Activated naive CD8-positive, alpha-beta T cell treated with anti-CD3 and anti-CD28 coated beads, Interleukin-2, amount 50 U/mL, for 16 hours (primary cell): ENCODE measurements at places on chromosomes 16 and 17.

DNA sequence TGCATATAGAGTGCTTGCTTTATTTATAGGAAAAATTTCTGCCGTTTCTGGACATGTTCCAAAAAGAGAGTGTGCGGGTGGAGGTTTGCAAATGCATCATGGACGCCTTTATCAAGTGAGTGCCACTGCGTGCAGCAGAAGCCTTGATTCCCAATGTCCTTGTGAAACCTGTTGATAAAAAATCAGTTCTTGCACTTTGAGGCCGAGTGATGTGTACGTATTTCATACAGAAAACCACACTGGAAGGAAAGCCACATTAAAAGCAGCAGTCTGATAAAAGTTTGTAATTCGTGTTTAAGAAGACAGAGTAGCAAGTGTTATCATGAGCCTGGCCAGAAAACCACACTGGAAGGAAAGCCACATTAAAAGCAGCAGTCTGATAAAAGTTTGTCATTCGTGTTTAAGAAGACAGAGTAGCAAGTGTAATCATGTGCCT lies 78.0 kb downstream of the KNOP1 start:
- no peak for DNase-seq

DNA sequence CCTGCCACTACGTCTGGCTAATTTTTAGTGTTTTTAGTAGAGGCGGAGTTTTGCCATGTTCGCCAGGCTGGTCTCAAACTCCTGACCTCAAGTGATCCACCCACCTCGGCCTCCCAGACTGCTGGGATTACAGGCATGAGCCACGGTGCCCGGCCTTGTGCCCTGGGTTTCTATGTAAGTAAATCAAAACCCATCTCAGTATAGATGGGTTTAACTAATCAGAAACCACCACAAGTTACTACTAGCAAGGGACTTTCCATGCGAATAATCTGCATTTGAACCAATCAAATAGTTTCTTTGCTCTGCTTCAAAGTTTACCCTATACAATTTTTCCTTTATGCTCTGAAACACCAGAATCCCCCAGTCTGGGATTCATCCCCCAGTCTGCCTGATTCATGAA lies 16.5 kb upstream of the EIF1 start:
- DNase-seq, result no peak

GRCh38 chr17:8563981-8564602 lies 66.4 kb downstream of the MYH10 start:
- DNase-seq, result no peak

GRCh38 chr16:84141143-84141670 lies 3.8 kb downstream of the HSDL1 start:
- no peak for DNase-seq

- DNase-seq, result no peak
Measured at GRCh38 chr17:45852535-45853297, 8.0 kb downstream of the SPPL2C start.

GRCh38 chr17:81487089-81487486 lies 25.5 kb downstream of the ACTG1 start:
- DNase-seq, result no peak

- DNase-seq, result no peak
Measured at GRCh38 chr16:84821728-84822689, 2.2 kb downstream of the CRISPLD2 start.

DNA sequence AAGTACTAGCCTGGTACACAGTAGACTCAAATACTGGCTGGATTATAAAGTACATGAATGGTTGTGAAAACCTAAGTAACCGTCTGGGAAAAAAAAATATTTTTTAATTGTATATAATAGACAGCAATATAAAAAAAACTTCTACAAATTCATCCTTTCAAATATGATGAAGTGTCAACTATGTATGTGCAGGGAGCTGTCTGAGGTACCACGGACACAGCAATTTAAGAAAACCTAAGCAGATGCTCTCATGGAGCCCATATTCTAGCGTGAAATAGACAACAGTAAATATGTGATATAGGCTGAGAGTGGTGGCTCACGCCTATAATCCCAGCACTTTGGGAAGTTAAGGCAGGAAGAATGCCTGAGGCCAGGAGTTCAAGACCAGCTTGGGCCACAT lies 104.6 kb downstream of the TTC19 start:
- DNase-seq, result no peak

DNA sequence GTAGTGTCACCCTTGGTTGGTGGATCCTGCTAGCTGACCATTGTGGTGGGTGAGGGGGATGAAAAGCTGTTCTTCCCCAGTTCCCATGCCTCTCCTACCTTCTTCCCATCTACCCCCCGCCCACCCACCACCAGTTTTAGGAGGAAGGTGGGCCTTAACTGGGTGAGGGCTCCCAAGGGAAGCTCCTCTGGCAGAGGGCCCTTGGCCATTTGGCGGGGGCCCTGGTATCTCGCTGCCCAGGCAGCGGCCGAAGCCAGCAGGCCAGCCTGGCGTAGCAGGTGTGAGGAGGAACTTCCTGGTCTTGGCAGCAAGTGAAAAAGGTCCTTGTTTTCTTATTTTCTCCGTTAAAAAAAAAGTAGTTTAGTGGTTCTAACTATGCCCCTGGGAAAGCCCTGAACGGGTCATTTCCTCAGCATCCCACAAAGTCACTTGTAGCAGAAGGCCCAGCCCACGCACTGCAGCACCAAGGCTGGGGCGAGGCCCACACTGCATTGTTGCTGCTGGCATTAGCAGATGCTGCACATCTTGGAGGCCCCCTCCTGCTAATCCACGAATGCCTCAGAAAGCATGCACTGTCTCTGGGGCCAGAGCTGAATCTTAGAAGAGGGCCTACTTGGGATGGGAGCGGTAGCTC lies 72.5 kb downstream of the MPRIP start:
- no peak for DNase-seq

GRCh38 chr17:51050291-51051033 lies 70.2 kb downstream of the SPAG9 start:
- no peak for DNase-seq

GRCh38 chr17:59287891-59288290 lies 43.6 kb upstream of the YPEL2 start:
- no peak for DNase-seq

DNA sequence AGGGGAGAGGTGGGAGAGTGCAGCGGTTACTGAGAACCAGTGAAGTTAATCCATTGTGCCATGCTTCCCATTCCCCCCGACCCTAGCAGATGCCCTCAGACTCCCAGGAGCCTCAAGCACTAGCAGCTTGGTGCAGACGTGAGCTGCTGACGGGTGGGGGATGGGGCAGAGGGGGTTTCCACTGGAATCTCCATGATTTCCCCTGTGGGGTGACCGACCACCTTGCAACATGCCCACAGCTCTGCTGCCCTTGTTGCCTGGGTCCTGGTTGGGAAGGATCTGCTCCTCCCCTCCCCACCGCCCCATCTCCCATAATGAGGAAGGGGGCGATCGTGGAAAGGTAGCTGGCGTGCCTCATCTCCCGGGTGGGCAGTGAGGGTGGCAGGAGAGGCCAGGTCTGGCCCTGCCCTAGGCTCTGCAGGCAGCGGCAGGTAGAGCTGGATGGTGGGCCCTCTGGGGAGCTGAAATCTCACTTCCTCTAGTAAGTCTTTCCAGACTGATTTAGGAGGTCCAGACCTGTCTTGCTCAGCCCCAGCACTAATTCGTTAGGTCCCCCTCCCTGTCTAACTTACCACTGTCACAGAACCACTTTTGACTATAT lies 9.6 kb downstream of the FLOT2 start:
- DNase-seq, result no peak

- peak; percentile 25 for DNase-seq
Measured at GRCh38 chr16:56860226-56861020, 4.6 kb upstream of the SLC12A3 start.

- no peak for DNase-seq
Measured at GRCh38 chr16:3608069-3608468, 3.3 kb downstream of the SLX4 start.

DNA sequence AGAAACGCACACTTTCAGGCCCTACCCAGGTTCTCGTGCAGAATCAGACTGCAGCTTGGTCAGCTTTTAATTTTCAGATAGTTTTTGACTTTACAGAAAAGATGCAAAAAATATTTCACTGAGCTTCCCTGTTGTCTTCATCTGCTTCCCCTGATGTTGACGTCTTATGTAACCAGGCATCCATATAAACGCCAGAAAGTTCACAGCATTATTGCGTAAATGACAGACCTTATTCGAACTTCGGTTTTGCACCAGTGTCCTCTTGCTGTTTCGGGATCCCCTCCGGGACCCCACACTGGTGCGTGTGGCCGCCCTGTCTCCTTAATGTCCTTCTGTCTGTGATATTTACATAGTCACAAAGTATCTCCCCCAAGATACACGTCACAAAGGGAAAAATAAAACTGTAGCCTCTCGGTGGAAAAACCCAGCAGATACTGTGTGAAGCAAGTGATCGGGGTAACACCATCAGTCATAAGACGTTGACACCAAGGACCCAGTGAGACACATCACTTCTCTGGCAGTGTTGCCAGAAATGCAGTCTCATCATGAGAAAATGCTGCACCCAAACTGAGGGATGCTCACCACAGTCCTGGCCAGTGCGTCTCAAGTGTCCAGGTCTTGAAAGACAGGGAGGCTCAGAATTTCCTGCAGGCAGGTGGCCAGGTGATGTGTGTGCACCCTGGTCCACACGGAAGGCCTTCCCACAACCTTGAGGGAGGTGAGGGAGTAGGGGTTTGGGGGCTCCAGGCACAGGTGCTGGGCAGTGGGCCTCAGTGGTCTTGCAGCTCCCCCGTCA lies 4.3 kb downstream of the BANP start:
- DNase-seq, result no peak

DNA sequence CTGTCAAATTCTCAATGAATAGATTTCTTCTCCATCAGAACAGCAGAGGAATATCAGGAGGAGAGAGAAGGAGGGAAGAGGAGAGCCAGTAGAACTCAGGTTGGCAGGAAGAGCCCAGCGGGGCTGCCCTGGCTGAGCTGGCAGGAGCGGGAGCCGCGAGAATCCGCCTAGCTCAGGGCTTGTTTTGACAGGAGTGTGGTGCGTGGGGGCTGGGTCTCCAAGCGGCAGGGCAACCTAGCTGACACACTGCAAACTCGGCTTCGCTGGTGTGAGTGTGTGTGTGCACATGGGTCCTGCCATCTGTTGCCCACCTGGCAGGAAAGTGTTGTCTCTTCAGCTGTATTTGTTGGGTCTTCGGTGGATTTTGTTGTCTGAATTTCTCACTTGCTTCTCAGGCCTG lies 27.9 kb upstream of the BCAR1 start:
- DNase-seq, result no peak

DNA sequence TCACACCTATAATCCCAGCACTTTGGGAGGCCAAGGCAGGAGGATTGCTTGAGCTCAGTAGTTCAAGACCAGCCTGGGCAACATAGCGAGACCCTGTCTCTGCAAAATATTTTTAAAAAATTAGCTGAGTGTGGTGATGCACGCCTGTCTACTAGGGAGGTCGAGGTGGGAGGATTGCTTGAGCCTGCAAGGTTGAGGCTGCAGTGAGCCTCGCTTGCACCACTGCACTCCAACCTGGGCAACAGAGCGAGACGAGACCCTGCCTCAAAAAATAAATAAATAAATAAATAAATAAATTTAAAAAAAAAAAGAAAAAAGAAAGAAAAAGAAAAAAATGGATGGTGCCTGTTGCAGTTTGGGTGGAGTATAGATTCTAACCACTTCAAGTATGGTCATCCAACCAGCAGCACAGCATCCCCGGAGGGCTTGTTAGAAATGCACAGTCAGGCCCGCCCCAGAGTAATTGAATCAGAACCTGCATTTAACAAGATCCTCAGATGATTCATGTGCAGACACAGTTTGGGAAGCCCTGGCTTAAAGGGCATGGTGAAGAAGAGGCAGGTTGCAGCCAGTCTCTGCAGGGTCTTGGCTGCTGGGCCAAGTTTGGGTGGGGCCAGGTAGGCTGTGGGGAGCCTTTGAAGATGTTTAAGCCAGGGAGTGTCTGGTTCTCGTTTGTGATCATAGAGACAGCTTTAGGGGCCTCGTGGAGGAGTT lies 40.8 kb downstream of the MRC2 start:
- no peak for DNase-seq

GRCh38 chr16:11072420-11073153 lies 128.2 kb downstream of the CLEC16A start:
- no peak for DNase-seq

GRCh38 chr17:46810837-46811236 lies 7.7 kb downstream of the WNT3 start:
- no peak for DNase-seq

DNA sequence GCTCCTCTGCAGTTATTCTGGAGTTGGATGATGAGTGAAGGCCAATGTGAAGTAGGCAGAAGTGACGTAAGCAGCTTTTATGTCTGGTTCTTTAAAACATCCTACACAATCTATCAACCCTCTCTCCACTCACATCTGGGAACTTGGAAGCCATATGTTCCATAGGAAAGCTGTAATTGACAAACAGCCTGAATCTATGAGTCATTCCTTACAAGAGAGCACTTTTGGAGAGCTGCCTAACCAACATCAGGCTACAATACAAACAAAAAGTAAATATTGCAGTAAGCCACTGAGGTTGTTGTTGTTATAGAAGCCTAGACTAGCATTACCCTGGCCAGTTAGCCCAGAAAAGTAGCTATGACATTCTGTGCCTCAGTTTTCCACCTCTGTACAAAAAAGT lies 5.9 kb downstream of the CCL7 start:
- no peak for DNase-seq

GRCh38 chr16:81891736-81892364 lies 112.8 kb downstream of the PLCG2 start:
- no peak for DNase-seq

DNA sequence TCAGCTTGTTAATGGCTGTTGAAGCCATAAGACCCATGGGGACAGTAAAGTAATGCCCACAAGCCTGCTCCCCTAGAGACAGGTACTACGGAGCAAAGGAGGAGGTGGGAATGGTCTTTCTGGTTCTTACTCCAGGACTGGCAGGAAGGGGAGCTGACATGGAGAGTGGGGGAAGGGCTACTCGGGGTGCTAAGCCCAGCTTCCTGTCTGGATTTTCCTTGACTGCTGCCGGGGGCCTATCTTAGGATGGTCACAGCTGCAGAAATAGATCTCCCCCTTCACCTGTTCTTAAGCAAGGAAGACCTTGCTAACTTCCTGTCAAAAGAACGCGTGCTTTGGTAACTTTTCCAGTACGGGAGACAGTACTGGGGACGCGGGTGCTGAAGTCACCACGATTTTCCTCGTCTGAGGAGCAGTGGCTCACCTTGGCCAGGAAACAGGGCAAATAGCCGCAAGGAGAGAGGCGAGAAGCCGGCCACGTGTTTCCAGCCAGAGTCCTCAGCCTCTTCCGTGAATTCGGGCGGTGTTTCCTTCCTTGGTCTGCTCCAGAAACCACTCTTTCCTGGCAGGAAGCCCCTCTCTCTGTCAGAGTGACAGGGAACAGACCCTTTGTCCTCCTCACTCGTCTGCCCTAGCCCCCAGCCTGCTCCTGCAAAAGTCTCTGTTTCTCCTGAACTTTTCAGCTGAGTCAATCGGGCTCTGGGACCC lies 656 bp upstream of the PRR29 start:
- no peak for DNase-seq

GRCh38 chr17:75668489-75668888 lies 1.4 kb downstream of the SAP30BP start:
- DNase-seq, result no peak

- DNase-seq, result no peak
Measured at GRCh38 chr17:34386343-34386696, 23.3 kb upstream of the CCL1 start.
